ENCODE measurements at places on chromosomes 13 and 19.

DNA sequence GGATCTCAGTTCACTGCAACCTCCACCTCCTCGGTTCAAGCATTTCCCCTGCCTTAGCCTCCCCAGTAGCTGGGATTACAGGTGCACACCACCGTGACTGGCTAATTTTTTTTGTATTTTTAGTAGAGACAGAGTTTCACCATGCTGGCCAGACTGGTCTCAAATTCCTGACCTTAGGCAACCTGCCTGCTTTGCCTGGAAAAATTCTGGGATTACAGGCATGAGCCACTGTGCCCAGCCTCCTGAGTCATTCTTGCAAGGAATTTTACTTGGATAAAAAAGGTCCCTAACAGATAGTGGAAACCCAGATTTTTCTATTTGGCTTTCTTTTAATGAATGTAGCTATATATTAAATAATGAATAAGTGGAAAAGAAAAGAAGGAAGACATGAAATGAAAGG, 449.9 kb upstream of the ATXN8OS start:
- DNase-seq = no peak
- no peaks in the 10 kb centered on the region for H3K27me3 ChIP-seq
- no peaks in the 10 kb centered on the region for H3K36me3 ChIP-seq
- H3K4me3 ChIP-seq = no peak overlapping the region

- H3K36me3 ChIP-seq = no peaks in the 10 kb centered on the region
- no peaks in the 10 kb centered on the region for H3K27me3 ChIP-seq
- no peak overlapping the region for H3K27ac ChIP-seq
- H3K4me1 ChIP-seq = no peaks in the 10 kb centered on the region
- H3K4me3 ChIP-seq = no peak overlapping the region
Observed at GRCh38 chr13:74346960-74347359, 212.8 kb upstream of the KLF12 start.

DNA sequence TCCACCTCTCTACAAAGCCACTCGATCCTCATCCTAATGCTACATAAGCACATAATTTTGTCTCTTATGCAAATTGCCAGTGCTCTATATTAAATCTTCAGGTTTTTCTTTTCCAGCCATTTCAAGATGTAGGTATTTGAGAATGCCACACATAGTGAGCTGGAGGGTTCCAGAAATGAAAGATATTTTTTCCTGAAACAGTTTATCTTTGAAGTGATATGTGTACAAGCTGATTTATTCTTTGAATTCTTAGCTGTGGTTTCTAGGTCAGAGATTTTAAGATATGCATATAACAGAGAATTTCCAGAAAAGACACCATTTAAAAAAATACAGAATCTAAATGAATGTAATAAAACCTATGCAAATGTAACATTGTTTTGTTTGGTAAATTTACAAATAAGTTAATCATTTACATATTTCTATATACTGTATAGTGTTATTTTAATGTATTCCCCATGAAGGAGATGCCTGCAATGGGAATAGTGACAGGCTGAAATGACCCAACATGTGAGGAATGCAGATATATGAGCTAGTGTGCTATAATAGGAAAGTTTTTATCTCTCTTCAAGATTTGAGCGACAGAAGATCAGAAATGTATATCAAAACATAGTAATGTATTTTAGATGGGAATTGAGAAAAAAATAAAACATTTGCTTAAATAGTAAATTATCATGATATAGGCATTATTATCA, 570.2 kb downstream of the SLITRK1 start:
- no peak for DNase-seq
- H3K4me3 ChIP-seq = no peak overlapping the region
- no peaks in the 10 kb centered on the region for H3K36me3 ChIP-seq

GRCh38 chr19:43618921-43619261, 538 bp downstream of the ZNF428 start:
- H3K27me3 ChIP-seq = no peaks in the 10 kb centered on the region
- peak overlapping the region; percentile 60 for H3K4me3 ChIP-seq
- no peaks in the 10 kb centered on the region for H3K36me3 ChIP-seq
- peak overlapping the region; percentile 96 for H3K27ac ChIP-seq

DNA sequence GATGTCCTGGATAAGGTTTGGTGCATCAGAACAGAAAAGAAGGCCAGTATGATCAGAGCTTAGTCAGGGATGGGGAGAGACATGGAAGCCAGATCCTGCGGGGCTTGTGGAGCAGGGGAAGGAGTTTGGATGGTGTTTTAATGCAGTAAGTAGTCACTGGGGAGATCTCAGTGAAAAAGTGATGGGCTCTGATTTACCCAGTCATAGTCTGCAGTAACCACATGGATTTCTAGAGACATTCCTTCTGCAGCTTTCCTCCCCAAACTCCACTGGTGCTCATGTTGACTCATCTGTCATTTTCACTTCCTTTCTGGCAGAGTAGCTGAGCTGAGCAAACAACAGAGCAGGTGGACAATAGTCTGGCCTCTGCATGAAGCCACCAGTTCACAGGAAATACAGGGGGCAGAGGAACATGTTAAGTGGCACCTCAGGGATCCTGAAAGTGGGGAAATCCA, 144.1 kb downstream of the DPF1 start:
- no peak overlapping the region for H3K27ac ChIP-seq
- H3K4me3 ChIP-seq = no peak overlapping the region
- peak; percentile 27 for DNase-seq

DNA sequence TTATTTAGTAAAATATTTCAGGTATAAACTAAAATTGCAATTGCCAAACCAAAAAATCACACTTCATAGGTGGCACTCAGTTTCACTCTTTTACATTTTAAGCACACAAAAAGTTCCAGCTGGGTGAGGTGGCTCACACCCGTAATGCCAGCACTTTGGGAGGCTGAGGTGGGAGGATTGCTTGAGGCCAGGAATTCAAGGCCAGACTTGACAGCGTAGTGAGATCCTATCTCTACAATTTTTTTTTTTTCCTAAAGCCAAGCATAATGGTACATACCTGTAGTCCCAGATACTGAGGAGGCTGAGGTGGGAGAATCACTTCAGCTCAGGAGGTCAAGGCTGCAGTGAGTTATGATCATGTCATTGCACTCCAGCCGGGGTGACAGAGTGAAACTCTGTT, 20.6 kb upstream of the SLC46A3 start:
- no peaks in the 10 kb centered on the region for H3K27me3 ChIP-seq
- DNase-seq = no peak
- no peak overlapping the region for H3K4me3 ChIP-seq

DNA sequence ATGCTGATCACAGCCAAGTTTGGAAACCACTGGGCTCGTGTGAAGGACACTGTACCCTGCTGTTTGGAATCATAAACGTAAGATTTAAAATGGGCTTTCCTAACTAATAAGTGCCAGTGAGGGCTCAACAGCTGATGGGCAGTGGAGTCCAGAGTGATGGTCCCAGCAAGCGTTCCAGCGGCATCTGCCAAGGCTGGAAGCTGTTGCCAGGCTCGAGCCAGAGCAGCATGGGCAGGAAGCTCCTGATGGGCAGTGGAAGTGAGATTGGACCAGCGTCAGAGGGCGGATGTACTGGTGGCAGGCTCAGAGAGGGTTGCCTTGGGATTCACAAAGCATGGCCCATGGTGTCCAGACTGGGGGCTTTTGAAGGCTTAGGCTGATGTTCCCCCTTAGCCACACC, 30.2 kb downstream of the COL4A2 start:
- DNase-seq = no peak
- peaks cover 24% of the 10 kb centered on the region for H3K4me1 ChIP-seq
- H3K36me3 ChIP-seq = no peaks in the 10 kb centered on the region

GRCh38 chr19:54517483-54517882, 14.9 kb downstream of the LAIR2 start:
- no peak overlapping the region for H3K27ac ChIP-seq
- H3K4me3 ChIP-seq = no peak overlapping the region
- peak; percentile 81 for DNase-seq
- H3K27me3 ChIP-seq = no peaks in the 10 kb centered on the region
- H3K4me1 ChIP-seq = no peaks in the 10 kb centered on the region

GRCh38 chr13:49303533-49304252, 56.0 kb downstream of the CDADC1 start:
- no peaks in the 10 kb centered on the region for H3K27me3 ChIP-seq
- no peak overlapping the region for H3K4me3 ChIP-seq
- no peak for DNase-seq
- H3K27ac ChIP-seq = no peak overlapping the region
- H3K4me1 ChIP-seq = no peaks in the 10 kb centered on the region

DNA sequence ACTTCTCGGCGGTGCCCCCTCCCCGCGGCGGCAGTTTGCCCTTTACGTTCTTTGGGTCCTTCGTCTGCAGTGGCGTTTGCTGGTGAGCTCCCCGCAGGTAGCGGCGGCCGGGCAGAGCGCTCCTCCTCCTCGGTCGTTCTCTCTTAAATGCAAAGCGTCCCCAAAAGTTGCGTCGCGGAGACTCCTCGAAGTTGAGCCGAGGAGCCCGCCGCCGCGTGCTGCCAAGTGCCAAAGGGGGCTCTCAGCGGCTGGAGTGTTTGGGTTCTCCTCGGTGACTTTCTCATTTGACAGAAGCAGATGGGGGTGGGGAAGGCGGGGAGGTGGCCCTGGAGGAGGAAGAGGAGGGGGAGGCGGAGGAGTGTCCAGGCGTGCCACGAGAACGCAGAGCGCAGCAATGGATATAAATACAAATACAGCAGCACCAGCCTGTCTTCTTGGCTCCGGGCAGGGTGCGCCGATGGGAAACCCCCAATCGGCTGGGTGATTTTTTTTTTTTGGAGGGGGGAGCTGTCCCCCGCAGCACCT, at the start of gene SOX21:
SOX21 (minus strand) TSS at position 259 of the 525 bp plus-strand sequence. CDS start 496 bp downstream, outside the sequence.
- H3K27me3 ChIP-seq = peaks cover 96% of the 10 kb centered on the region
- DNase-seq = no peak
- no peaks in the 10 kb centered on the region for H3K36me3 ChIP-seq
- no peak within 1 kb of the TSS for H3K27ac ChIP-seq
- H3K4me3 ChIP-seq = peak within 1 kb of the TSS; percentile 37
- H3K4me1 ChIP-seq = peaks cover 9% of the 10 kb centered on the region

GRCh38 chr19:41186971-41187883, 5.8 kb upstream of the CYP2S1 start:
- no peak for DNase-seq
- peaks cover 7% of the 10 kb centered on the region for H3K4me1 ChIP-seq
- H3K36me3 ChIP-seq = no peaks in the 10 kb centered on the region
- no peak overlapping the region for H3K4me3 ChIP-seq

GRCh38 chr19:42111384-42111783, 20.9 kb downstream of the POU2F2 start:
- H3K4me3 ChIP-seq = no peak overlapping the region
- no peak overlapping the region for H3K27ac ChIP-seq
- H3K27me3 ChIP-seq = no peaks in the 10 kb centered on the region
- H3K4me1 ChIP-seq = peaks cover 13% of the 10 kb centered on the region
- DNase-seq = no peak

GRCh38 chr19:31055454-31055853, 293.8 kb downstream of the TSHZ3 start:
- no peaks in the 10 kb centered on the region for H3K27me3 ChIP-seq
- no peak for DNase-seq
- no peaks in the 10 kb centered on the region for H3K36me3 ChIP-seq
- no peak overlapping the region for H3K4me3 ChIP-seq
- H3K27ac ChIP-seq = no peak overlapping the region

GRCh38 chr13:46580362-46580839, 27.4 kb downstream of the LRCH1 start:
- no peaks in the 10 kb centered on the region for H3K36me3 ChIP-seq
- peaks cover 58% of the 10 kb centered on the region for H3K4me1 ChIP-seq
- H3K4me3 ChIP-seq = no peak overlapping the region
- no peak for DNase-seq

GRCh38 chr13:42968906-42969305, 23.1 kb downstream of the EPSTI1 start:
- no peaks in the 10 kb centered on the region for H3K27me3 ChIP-seq
- H3K36me3 ChIP-seq = no peaks in the 10 kb centered on the region
- DNase-seq = no peak
- H3K27ac ChIP-seq = no peak overlapping the region

- H3K4me3 ChIP-seq = no peak overlapping the region
- H3K36me3 ChIP-seq = peaks cover 32% of the 10 kb centered on the region
- no peak overlapping the region for H3K27ac ChIP-seq
- DNase-seq = no peak
- no peaks in the 10 kb centered on the region for H3K4me1 ChIP-seq
Observed at GRCh38 chr13:48252176-48252575, 19.2 kb downstream of the ITM2B start.

- no peak overlapping the region for H3K4me3 ChIP-seq
- no peaks in the 10 kb centered on the region for H3K4me1 ChIP-seq
- peak; percentile 9 for DNase-seq
- H3K27me3 ChIP-seq = no peaks in the 10 kb centered on the region
- H3K36me3 ChIP-seq = no peaks in the 10 kb centered on the region
- H3K27ac ChIP-seq = no peak overlapping the region
Observed at GRCh38 chr13:74200081-74200480, 65.9 kb upstream of the KLF12 start.

DNA sequence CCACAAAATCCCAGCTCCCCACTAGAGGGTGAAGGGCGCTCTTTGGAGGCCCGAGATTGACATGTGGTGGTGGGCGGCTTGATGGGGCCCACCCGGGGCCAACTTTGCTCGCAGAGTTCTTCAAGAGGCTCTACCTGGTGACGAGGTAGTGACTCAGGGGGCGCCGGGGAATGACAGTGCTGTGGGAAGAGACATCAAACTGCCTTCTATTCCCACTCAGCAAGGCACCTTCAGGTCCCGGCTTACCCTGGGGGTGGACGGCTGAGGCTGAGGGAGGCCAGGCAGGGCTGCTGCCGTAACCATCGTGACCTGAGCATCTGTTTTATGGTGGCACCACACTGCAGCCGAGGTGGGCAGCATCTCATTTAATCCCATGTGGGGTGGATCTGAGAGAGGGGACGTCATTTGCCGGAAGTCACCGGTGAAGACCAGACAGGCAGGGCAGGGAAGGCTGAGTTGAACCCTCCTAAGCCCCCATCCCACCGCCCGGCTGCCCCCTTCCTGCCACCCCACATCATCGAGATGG, 1.6 kb downstream of the LINGO3 start:
- H3K36me3 ChIP-seq = no peaks in the 10 kb centered on the region
- no peaks in the 10 kb centered on the region for H3K4me1 ChIP-seq
- DNase-seq = no peak
- no peak overlapping the region for H3K4me3 ChIP-seq

DNA sequence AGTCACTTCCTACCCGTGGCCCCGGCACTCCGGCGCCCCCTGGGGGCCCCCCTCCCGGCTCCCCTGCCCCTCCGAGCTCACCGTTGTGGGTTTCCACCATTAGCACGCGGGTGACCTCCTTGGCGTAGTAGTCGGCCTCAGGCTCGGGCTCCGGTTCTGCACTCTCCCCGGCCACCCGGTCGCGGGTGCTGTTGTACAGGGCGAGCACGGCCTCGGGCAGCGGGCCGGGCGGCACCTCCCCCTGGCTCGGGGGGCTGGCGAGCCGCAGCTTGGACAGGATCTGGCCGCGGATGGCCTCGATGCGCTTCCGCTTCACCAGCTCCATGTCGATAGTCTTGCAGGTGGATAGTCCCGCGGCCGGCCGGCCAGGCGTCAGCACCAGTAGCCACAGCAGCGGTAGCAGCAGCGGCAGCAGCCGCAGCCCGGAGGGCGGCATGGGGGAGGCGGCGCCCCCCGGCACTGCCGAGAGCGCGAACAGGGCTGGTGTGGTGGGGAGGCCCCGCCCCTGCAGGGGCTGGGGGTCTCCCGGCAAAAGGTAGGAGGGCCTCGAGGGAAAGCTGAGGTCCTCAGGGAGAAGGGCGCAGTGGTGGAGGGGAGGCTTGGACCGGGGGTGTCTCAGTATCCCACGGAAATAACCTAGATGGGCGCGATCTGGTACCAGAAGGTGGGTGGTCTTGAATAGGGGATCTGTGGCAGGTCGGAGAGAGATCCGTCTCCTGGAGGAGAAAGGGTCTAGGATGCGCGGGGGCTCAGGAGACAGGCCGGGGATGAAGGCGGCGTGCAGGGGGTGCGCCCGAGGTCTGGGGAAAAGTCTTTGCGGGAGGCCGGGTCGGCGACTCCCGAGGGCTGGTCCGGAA, 885 bp downstream of the TGFB1 start:
- H3K27me3 ChIP-seq = no peaks in the 10 kb centered on the region
- peaks cover 11% of the 10 kb centered on the region for H3K4me1 ChIP-seq
- H3K36me3 ChIP-seq = peaks cover 4% of the 10 kb centered on the region
- H3K4me3 ChIP-seq = peak overlapping the region; percentile 98
